Activated gamma-delta T cell (primary cell): ENCODE measurements at places on chromosomes 3 and 15.

GRCh38 chr3:163138258-163138657 lies 1641.7 kb downstream of the OTOL1 start:
- no peak for DNase-seq

DNA sequence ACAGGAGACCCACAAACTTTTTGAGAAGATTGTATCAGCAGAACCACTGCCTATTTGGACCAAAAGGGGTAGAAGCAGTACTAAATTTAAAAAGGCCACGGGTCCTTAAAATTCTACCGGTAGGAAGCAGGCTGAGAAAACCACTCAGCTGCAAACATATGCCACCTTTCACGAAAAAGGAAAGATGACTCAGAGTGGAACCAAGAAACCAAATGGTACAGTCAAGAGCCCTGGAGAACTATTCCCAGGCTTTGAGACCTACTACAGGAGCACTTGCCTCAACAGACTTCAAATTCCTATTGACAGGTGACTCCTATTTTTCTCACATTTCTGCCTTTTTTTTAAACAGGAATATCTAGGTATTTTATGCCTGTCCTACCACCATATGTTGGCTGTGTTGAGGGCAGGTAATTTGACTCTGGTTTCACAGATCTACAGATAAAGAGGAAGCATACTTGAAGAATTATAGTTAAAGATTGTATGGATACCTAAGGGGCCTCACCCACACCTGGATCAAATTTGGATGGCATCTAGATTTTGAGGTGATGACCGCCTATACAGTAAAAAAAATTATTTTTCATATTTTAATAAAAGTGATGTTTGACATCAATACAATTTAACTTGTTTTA lies 10.1 kb downstream of the GOLIM4 start:
- DNase-seq: no peak

GRCh38 chr3:45187694-45188141 lies 38.4 kb downstream of the TMEM158 start:
- DNase-seq: no peak

GRCh38 chr15:88106074-88106473 lies 150.5 kb downstream of the NTRK3 start:
- no peak for DNase-seq

GRCh38 chr3:18428036-18428435 lies 2.9 kb upstream of the SATB1 start:
- DNase-seq: no peak

DNA sequence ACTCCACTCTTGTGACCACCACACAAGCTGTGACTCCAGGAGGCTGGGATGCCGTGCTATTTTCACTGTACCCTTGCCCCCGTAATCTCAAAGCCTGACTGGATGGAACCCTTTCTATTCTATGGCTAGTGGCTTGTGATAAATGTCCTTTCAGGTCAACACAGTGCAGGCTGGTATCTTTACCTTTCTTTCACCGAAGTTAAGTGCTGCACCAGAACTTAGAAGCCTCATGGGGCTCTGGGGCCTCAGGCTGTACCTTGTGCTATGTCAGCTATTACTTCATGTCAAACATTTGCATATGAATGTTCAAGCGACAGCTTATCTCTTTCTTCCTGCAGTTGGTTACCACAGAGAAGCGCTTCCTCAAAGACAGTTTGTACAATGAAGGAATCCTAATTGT lies 66.8 kb downstream of the RPL39L start:
- DNase-seq: no peak

DNA sequence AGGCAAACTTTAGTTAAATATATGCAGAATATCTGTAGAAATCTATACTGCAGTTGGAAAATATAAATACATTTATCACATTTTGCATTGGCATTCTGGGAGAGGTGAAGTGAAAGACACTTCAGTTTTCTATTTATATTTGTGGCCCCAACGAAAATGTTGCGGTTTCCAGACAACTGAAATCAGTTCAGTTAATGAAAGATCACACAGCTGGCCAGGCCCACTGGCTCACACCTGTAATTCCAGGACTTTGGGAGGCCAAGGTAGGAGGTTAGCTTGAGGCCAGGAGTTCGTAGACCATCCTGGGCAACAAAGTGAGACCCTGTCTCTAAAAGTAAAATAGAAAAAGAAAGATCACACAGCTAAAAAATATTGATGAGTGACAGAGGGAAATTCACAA lies 11.9 kb upstream of the CLASP2 start:
- no peak for DNase-seq

DNA sequence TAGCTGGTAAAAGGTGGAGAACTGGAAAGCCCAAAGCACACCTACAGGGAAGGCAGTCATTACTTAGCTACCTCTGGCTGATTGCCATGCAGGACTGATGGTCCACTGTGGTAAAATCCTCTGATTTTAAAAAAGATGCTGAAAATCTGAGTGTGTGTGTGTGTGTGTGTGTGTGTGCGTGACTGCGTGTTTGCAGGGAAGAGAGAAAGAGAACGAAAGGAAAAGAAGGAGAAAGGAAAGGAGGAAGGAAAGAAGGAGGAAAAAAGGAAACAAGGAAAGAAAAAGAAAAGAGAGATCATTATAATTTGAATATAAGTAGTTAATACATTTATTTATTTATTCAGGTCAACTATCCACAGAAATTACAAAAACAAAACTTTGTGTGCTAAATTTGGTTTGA lies 488.7 kb upstream of the KCNMB2 start:
- no peak for DNase-seq

DNA sequence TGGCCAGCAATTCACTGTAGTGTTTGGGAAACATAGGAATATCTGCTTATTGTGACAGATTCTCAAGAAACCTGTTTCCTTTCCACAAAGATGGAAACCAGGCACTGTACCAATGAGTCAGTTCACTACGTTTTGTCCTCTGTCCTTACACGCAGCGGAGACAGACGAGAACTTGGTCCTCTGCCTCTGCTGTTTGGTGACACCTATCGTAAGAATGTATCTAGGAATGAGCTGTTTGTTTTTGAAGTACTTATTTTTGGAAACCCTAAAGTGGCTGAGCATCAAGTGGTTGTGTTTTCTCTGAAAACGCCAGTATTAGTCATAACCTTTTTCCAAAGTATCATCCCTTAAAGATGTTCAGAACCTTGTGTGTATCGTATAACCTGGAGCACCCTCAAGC lies 93.0 kb downstream of the PGPEP1L start:
- no peak for DNase-seq

- DNase-seq: no peak
Observed at GRCh38 chr15:98160236-98160635, 199.7 kb downstream of the ARRDC4 start.
